ENCODE measurements at places on chromosomes 4 and X. TPM values are rescaled to one million over a fixed set of nuclear protein-coding genes. Genes with fewer than 3 reads are reported as not detected.

The SPANXB1 gene
- total RNA-seq = not detected

DNA sequence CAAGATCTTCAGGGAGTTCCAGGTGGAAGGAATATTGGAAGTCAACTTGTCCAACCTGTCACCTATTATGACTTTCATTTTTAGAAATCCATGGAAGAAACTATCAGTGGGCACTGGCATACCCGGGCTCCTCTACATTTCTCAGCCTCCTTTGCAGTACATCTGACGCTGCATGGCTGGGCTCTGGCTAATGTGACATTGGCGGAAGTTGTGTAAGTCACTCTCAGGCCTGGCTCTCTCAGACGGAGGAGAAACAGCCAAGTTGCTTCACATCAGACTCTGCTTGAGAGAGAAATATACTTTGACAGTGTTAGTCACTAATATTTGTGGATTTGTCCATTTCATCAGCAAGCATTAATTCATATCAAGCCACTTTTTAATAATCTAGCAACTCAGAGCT, 4.5 kb downstream of the DCHS2 start:
- no peak for DNase-seq

The UGT2A1 gene
- total RNA-seq = not detected

GRCh38 chr4:107863416-107863815, 38.7 kb downstream of the SGMS2 start:
- DNase-seq = no peak

The ZDHHC9 gene
- 71.1 TPM for total RNA-seq

DNA sequence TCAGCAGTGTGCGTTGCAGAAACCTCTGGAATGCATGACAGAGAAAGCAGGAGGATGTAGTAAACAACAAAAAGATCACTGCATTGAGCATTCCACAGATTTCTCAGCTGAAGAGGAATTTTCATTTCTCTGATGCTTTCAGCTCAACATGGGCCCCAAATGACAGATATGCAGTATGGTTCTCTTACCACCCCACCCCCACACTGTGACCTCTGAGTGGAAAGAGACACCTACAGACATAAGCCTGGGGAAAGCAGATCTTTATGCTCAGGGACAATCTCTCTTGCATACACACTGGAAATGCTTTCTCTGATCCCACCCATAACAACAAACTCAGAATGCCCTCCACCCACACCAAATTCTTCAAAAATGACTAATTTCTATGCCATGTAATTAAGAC, 983.7 kb upstream of the LCORL start:
- no peak for DNase-seq

DNA sequence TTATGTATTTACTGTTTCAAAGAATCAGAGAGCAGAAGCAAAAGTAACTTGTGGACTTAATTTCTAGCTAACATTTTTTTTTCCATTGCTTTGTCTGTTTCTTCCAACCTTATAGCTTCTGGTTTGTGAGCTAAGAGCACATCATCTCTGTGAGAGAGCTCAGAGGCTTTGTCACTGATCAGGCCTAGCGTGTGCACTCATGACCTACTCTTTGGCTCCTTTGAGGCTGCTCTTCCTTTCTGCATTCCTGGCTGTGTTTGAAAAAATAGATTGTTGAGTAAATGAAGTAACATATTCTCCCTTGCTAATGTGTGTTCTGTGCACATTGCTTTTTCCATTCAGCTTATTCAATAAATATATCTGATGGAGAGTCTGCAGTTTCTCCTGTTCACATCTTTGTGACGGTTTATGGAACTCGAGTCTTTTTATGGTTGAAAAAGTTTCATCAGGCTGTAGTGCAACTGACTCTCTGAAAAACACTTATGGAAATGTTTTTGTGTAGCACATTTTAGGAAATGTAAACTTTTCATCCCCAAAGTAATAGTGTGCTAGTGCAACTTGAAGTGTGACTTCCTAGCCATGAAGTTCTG, 133.0 kb downstream of the RAPGEF2 start:
- DNase-seq = no peak

The PHOX2B gene
- not detected for total RNA-seq

The NXF2B gene
- total RNA-seq = not detected

- no peak for DNase-seq
Observed at GRCh38 chr4:104971462-104971861, 175.2 kb upstream of the TET2 start.

The JCHAIN gene
- 9.4 TPM for total RNA-seq
